ENCODE measurements at places on chromosomes 16 and 17. TPM values are rescaled to one million over a fixed set of nuclear protein-coding genes. Genes with fewer than 3 reads are reported as not detected.

Gene SDK2
- total RNA-seq, result 0.37 TPM

Gene KRT33B
- not detected for total RNA-seq

Gene ACSM2A
- total RNA-seq, result not detected

Gene DLX3
- 0.98 TPM for total RNA-seq

Gene TBX2
- total RNA-seq, result 22.0 TPM

Gene CA4
- not detected for total RNA-seq

Data from subcutaneous preadipocyte (primary cell).